Right kidney (tissue), 9 donors: ENCODE measurements at places on chromosomes 16 and 17.

- DNase-seq, result no peak
These were observed 50.9 kb downstream of the SYNRG start for GRCh38 chr17:37558299-37558698.

- no peak for DNase-seq
These were observed 23.8 kb downstream of the FAM222B start for GRCh38 chr17:28818819-28819221.

GRCh38 chr16:21184834-21185233, 26.4 kb downstream of the LDAF1 start:
- DNase-seq, result no peak

- no peak for DNase-seq
These were observed 224.9 kb downstream of the SEC14L1 start for GRCh38 chr17:77365584-77366186.

DNA sequence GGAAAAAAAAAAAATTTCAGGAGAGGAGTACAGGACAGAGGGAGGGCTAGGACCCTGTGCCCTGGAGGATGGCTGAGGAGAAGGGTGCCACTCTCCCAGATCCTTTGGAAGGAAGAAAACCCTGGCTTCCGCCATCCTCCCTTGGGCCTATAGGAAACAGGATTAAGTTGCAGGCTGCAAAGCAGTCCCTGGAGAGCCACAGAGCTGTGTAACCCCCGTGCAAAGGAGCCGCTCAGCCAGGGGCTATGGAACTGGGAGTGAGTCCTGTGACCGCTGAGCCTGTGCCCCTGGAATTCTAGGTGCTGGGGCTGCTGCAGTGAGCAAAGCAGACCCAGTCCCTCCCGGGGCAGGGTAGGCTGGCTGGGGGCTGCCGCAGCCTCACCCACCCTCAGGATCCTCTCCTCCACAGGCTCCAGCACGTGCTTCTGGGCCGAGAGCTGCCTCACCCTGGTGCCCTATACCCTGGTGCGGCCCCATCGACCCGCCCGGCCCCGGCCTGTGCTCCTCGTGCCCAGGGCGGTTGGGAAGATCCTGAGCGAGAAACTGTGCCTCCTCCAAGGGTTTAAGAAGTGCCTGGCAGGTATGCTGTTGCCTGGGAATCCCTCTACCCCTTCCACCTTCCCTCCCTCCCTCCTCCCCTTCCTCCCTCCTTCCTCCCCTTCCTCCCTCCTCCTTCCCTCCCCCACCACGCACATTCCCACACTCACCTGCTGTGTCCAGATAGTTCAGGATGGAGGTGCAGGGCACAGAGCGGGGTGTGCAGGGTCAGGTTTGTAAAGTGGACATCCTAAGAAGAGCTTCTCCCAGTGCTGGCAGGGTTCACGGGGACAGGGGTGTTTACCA, 15.3 kb downstream of the SGSH start:
- no peak for DNase-seq

DNA sequence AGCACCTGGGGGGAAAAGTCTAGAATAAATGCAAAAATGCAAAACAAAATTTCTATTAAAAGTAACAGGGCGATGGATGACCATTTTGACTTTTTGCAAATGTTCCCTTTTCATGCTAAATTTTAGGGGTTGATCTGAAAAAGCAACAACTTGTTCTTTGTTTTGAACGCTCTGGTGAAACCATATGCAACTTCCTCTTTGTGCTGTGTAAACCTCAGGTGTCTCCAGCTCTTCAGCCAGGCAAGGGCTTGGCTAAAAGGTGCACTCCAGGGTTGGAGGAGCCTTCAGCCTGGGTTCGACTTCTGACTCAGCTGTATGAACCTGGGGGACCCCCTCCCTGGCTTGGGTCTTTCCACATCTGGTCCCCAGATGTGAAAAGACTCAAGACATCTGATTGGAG, 9.5 kb downstream of the IRF8 start:
- DNase-seq, result no peak

- DNase-seq, result no peak
These were observed 1.8 kb downstream of the SNTB2 start for GRCh38 chr16:69188716-69189115.

- DNase-seq, result no peak
These were observed 78.7 kb downstream of the N4BP1 start for GRCh38 chr16:48531011-48531962.

DNA sequence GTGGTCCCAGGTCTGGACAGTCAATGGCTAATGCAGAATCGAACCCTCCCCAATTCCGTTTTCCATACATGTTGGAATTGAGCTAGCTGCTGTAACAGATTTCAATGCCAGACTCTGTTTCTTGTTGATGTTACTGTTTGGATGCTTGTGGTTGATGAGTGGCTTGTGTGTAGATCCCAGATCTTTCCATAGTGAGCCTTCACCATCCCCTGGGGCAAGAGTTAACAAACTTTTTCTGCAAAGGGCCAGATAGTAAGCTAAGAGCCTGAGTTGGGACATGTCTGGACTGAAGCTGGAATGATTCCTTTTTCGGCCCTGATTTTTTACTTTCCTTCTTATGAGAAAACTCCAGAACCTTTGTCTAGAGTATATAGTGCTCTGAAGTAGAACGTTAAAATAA, 296.3 kb downstream of the CPPED1 start:
- DNase-seq, result no peak

DNA sequence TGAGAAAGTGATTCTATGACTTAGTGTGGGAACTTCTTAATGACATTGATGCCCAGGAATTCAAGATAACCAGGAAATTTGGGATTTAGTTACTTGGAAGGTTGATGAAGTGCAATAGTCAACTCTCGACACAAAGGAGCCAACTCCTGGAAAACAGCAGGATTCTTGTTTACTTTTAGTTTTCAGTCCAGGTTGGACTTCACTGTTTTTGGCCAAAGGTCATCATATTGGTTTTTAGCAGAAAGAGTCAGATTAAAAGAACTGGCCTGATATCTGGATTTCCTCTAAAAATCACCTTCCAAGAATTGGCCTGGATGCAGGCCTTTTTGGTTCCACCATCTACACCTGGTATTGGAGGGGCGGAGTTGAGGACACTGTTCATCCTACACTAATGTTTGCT, 60.1 kb upstream of the SALL1 start:
- DNase-seq, result no peak

DNA sequence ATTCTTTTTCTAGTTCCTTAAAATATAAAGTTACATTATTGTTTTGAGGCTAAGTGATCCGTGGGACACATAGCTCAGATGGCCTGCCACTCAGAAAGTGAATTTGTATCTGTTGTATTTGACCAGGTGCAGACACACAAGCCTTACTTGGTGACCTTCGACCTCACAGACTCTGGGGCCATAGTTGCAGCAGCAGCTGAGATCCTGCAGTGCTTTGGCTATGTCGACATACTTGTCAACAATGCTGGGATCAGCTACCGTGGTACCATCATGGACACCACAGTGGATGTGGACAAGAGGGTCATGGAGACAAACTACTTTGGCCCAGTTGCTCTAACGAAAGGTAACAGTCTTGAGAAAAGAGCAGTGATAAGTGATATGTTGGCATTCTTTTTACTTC, 30.5 kb downstream of the TMEM11 start:
- DNase-seq, result no peak

DNA sequence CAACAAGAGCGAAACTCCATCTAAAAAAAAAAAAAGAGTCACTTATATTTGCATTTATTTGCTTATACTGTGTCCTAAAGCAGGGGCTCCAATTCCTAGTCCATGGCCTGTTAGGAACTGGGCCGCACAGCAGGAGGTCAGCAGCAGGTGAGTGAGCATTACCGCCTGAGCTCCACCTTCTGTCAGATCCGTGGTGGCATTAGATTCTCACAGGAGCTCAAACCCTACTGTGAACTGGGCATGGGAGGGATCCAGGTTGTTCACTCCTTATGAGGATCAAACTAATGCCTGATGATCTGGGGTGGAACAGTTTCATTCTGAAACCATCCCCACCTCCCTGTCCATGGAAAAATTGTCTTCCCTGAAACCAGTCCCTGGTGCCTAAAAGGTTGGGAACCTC, 24.9 kb downstream of the ITGB3 start:
- DNase-seq, result no peak

- DNase-seq, result no peak
These were observed 279.8 kb upstream of the GOT2 start for GRCh38 chr16:59013930-59014329.

DNA sequence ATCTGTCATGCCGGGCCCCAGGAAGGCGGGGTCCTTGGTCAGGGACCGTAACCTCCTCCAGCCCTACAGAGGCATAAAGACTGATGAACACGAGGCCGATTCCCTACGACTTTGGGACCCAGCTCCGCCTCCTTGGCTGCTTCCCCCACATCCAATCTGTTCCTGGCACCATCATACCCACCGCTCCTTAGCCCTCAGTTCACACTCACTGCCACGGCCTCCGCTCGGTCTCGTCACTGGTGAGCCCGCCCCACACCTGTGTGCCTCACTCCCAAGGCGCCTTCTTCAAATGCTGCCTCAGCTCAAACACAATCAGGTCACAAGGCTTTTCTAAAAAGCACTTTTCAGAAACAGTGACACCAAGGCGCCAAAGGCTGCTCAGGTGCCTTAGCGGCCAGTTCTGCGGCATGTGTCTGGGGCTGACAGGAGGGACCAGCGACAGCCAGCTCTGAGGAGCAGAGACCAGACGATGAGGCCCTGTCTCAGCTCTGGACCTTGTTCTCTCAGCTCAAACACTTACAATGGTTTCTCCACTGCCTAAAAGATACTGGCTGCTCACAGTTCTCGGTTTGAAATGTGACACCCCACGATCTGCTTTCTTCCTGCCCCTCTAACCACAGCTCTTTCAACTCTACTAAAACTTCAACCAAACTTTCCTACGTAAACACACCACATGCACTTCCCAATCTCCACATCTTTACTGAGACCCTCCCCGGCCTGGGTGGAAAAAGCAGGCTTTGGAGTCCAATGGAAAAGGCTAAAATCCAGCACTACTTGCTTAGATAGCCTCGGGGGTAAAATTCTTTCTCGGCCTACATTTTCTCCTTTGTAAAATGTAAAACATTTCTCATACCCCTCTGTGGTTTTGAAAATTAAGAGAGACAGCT, 33.2 kb downstream of the CYB5D2 start:
- DNase-seq, result peak; percentile 66

DNA sequence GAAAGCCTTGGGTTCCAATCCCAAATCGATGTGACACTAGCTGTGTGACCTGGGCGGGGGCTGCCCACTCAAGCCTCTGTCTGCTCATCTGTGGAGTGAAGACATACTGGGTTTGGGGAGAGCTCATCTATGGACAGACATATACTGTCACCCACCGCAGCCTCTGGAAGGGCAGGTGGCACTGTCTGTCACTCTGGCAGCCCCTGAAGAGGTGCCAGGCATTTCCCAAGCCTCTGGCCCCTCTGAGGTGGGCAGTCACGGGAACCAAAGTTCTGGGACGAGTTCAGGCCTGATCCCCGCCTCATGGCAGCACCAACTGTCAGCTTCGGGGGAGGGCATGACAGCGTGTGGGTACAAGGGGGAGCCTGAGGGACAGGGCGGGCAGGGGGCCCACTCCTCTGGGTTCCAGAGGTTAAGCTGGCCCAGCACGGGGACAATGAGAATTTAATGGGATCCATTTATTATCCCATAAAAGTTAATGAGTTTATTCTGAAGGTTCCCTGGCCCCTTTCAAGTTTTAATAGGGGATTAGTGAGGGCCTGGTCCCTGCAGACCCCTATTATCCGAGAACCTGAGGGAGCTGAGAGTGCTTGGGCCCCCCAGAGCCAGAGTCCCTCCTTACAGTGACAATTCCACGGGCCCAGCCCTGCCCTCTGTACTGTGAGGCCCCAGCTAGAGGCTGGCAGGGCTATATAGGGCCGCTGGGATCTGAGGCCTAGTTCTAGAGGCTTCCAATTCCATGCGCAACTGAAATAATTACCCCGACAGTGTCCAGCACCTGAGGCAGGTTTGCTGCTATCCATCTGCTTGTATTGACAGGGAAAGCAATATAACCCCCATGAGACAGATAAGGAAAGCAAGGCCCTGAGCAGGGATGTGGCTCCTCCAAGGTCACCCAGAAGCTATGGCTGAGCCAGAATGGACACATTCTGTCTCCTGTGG, 18.8 kb downstream of the SEZ6 start:
- DNase-seq, result no peak

DNA sequence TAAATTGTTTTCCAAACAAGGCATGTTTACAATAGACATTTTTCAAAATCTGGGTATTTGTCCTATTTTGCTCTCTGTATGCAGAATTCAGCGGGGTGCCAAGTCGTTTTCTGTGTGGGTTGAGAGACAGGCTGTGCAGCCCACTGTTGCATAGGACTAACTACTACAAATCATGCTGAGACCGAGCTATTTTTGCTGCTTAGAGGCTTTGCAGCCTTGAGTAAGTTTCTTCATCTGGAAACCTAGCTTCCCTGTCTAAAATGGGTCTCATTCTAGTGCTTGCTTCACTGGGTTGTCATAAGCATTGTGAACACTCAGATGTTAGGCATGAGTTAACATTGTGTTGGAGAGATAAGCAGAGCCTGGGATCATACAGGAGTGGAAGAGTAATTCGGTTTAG, 1.3 kb downstream of the PRPSAP2 start:
- peak; percentile 26 for DNase-seq

DNA sequence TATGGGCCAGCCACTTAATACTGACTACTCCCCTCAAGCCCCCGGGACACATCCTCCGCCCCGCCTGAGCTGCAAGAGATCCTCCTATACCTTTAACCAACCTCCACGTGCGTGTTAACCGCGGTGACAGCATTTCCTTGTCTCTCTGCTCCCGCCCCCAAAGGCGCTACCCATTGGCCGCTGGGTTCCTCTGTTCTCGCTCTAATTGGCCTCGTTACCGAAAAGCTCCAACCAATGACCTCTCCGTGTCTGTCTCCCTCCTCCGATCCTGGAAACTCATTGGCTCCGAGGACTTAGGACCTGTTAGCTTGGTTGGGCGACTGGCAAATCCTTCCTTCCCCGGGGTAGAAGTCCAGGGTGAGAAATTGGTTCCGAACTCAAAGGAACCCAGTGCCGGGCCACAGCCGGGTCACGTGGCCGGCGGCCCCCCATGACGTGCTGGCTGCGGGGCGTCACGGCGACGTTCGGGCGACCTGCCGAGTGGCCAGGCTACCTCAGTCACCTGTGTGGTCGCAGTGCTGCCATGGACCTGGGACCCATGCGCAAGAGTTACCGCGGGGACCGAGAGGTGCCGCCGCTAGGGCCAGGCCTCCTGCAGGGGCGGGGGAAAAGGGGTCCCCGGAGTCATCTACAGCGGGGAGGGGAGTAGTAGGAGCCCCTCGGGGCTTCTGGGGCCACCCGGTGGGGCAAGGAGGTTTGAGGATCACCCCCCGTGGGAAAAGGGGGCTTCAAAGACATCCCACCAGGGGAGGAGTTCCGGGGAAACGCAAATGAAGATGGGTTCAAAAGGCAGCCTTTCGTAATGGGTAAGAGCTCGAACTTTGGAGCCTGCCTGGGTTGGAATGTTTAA, at the start of gene PNPO:
Gene PNPO, plus strand, starts transcription at position 326 of the 850 bp plus-strand sequence. Its CDS starts 105 bp downstream, at position 431.
- DNase-seq, result peak; percentile 91
